Nasal cavity respiratory epithelium epithelial cell of viscerocranial mucosa (primary cell): ENCODE measurements at places on chromosomes 5 and 9. TPM values are rescaled to one million over a fixed set of nuclear protein-coding genes. Genes with fewer than 3 reads are reported as not detected.

The CDKN2B gene
- total RNA-seq: 45.5 and 124 TPM in 2 replicates

The GABRA6 gene
- not detected in 2 replicates for total RNA-seq

The WDR36 gene
- total RNA-seq: 69.4 and 75.0 TPM in 2 replicates

The CBY3 gene
- total RNA-seq: 0.34 TPM in 1 of 2 replicates, not detected in the other

The CARD6 gene
- total RNA-seq: 8.5 and 10.7 TPM in 2 replicates

The HSD17B3 gene
- under 0.01 and 1.5 TPM in 2 replicates for total RNA-seq

The DIAPH1 gene
- total RNA-seq: 58.1 and 114 TPM in 2 replicates

The MAN1B1 gene
- total RNA-seq: 62.5 and 67.1 TPM in 2 replicates

The KIF4B gene
- total RNA-seq: under 0.01 TPM in 1 of 2 replicates, not detected in the other

The EIF4EBP3 gene
- 3.1 and 3.8 TPM in 2 replicates for total RNA-seq

The CNTNAP3B gene
- 3.1 and 9.9 TPM in 2 replicates for total RNA-seq

The TMEFF1 gene
- 0.21 and 0.34 TPM in 2 replicates for total RNA-seq

The TMEM267 gene
- total RNA-seq: 28.4 and 40.6 TPM in 2 replicates

The TGFBR1 gene
- 71.7 and 98.1 TPM in 2 replicates for total RNA-seq

The GNPDA1 gene
- total RNA-seq: 68.4 and 76.6 TPM in 2 replicates

The ADAMTSL1 gene
- total RNA-seq: 0.14 and 0.68 TPM in 2 replicates

The MARCOL gene
- total RNA-seq: not detected in 2 replicates

The PCDHB16 gene
- 0.07 TPM in 1 of 2 replicates, not detected in the other for total RNA-seq

The CCL28 gene
- 1.0 and 8.0 TPM in 2 replicates for total RNA-seq

The LECT2 gene
- not detected in 2 replicates for total RNA-seq

The TMEM232 gene
- 0.34 and 2.8 TPM in 2 replicates for total RNA-seq

The SNCB gene
- total RNA-seq: 0.34 TPM in 1 of 2 replicates, not detected in the other

The ATP10B gene
- 1.7 and 15.2 TPM in 2 replicates for total RNA-seq

The AGGF1 gene
- 18.1 and 31.8 TPM in 2 replicates for total RNA-seq

The GPR21 gene
- total RNA-seq: 0.34 and 1.4 TPM in 2 replicates

The GARIN3 gene
- not detected in 2 replicates for total RNA-seq

The SLC25A51 gene
- 100 and 101 TPM in 2 replicates for total RNA-seq

The CNTFR gene
- not detected in 2 replicates for total RNA-seq

The DOCK8 gene
- 0.34 and 1.3 TPM in 2 replicates for total RNA-seq

The ERGIC1 gene
- 78.9 and 106 TPM in 2 replicates for total RNA-seq

The ADRA1B gene
- under 0.01 TPM in 1 of 2 replicates, not detected in the other for total RNA-seq

The MED10 gene
- 14.9 and 19.8 TPM in 2 replicates for total RNA-seq

The BTNL3 gene
- total RNA-seq: not detected in 2 replicates

The SURF2 gene
- total RNA-seq: 36.0 and 64.9 TPM in 2 replicates

The ANKRD18B gene
- total RNA-seq: 8.0 and 13.7 TPM in 2 replicates

The TAF1L gene
- under 0.01 TPM in 2 replicates for total RNA-seq

The TMEM171 gene
- 0.68 and 1.5 TPM in 2 replicates for total RNA-seq

The WWC1 gene
- 27.7 and 45.8 TPM in 2 replicates for total RNA-seq

The DDX4 gene
- total RNA-seq: under 0.01 TPM in 1 of 2 replicates, not detected in the other

The MRPS2 gene
- 18.8 and 21.8 TPM in 2 replicates for total RNA-seq

The FAM151B gene
- 1.4 and 2.8 TPM in 2 replicates for total RNA-seq

The C5orf22 gene
- 29.7 and 34.5 TPM in 2 replicates for total RNA-seq

The PLPP1 gene
- total RNA-seq: 20.8 and 21.7 TPM in 2 replicates
